HuH-7 (cell line): ENCODE measurements at places on chromosomes 3 and 15.

DNA sequence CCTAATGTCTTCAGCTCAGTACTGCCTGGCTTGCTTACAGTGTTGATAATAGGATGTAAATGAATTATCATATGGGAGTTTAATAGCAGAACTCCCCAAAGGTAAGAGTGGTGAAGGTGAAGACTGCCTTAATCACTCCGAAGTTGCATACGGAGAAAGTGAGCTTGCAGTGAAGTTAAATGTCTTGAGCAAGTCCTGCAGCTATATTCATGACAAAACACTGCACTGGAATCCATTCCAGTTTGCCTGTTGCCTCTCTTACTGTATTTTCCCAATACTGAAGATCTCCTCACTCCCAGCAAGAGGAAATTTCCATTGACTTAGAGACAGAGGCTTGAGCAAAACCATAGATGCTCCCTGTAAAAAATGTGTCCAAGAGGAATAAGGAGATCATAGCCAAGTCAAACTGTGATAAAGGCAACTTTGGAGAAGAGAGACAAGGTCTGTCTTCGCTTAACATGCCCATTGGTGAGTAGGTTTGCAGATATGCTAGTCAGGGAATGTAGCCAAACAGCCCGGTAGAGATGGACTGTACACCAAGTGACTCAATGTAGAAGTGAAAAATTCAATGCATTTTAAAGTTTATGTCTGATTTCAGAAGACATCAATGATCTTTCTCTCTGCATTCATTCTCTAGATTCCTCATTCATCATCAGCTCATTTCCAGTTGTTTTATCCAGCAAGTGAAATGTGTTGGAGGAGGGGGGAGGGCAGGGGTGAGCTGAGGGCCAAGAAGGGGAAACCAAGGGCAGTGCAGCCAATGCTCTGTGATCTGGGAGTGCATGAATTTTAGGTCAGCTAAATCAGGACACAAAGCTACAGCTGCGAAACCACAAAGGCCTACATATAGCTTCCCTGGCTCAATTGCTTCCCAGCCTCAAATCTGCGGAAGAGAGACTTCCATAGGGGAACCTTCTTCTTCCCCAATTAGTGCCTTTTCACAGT is 667.1 kb upstream of the NR2F2 start:
- DNase-seq = no peak

- DNase-seq = no peak
These were observed 1.9 kb downstream of the MINDY2 start for GRCh38 chr15:58773024-58773423.

GRCh38 chr3:58008141-58009025 is at the start of gene FLNB:
Gene FLNB (plus strand): TSS chr3:58008422. CDS start chr3:58008565, 143 bp downstream.
- DNase-seq = peak; percentile 64

GRCh38 chr3:157094751-157095480 is 65.0 kb downstream of the CCNL1 start:
- DNase-seq = no peak

DNA sequence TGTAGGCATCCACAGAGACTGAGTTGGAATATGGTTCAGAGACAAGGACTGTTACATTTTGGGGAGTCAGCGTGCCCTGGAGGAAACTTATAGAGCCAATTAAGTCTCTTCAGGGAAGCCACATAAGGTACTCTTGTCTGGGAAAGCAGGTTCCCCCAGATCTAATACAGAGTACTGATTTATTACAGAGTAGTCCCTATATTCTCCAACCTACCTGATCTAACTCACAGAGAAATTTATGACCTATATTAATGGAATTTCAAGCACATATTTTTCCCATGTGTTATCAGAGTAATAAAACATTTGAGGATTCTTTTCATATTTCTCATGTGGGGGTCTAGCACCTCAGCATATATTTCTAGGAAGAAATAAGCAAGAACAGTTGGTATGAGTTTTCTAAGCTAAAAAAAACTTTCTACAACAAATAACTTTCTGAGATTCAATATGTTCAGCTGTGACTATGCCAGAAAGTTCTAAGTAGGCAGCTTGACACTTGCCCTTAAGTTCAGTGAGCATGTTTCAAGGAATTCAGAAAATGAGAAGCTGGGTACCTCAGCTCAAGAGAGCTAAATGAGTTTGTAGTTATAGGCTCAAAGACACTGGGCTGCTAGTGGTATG is 75.3 kb upstream of the COL8A1 start:
- DNase-seq = no peak

DNA sequence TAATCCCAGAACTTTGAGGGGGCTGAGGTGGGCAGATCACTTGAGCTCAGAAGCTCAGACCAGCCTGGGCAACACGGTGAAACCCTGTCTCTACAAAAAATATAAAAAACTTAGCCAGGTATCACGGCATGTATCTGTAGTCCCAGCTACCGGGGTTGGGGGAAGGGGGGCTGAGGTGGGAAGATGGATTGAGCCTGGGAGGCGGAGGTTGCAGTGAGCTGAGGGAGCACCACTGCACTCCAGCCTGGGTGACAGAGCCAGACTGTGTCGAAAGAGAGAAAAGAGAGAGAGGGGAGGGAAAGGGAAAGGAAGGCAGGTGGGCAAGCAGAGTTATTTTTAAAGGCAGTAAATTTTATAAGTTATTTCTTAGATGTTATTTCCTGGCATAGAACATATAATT is 368.1 kb downstream of the ULK4 start:
- DNase-seq = no peak

DNA sequence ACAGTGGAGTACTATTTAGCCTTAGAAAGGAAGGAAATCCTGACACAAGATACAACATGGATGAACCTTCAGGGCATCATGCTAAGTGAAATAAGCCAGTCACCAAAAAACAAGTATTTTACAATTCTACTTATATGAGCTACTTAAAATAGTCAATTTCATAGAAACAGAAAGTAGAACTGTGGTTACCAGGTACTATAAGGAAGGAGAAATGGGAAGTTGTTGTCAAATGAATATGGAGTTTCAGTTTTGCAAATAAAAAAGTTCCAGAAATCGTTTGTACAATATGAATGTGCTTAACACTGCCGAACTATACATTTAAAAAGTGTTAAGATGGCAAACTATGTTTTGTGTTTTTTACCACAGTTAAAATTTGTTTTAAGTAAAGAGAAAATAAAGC is 26.8 kb downstream of the TRANK1 start:
- DNase-seq = no peak

DNA sequence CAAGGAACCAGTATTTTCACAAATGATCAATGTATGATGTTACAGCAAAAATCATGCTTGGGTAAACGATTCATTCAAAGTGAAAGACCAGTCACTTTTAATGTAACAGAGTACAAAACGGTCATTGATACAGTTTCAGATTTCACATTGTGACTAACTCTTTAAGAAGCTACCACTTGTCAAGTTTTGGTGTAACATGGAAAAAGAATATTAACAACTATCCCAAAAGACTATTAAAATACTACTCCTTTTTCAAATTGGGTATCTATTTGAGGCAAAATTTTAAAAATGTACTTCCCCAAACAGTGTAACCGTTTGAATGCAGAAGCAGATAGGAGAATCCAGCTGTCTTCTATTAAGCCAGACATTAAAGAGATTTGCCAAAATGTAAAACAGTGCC is 31.7 kb downstream of the AKAP13 start:
- no peak for DNase-seq
